ENCODE measurements at places on chromosomes 3 and 15.
A peak's percentile ranks its signal among the peaks of the same experiment; 100 is the strongest.

DNA sequence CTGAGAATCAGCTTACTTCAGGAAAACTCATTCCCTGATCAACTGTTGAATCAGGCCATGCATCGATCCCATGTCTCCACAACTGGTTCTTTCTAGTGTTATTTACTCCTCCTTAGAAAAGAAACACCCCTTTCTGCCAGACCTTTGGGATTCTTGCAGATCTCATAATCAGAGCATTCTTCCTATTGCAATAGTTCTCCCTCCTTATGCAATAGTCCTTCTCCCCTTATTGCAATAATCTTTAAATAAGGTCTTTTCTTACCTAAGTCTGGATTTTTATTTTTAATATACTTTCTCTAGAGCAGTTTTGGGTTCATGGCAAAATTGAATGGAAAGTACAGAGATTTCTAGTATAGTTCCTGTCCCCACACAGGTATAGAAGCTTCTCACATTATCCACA, 141.9 kb upstream of the SGO1 start:
- no peak for DNase-seq

DNA sequence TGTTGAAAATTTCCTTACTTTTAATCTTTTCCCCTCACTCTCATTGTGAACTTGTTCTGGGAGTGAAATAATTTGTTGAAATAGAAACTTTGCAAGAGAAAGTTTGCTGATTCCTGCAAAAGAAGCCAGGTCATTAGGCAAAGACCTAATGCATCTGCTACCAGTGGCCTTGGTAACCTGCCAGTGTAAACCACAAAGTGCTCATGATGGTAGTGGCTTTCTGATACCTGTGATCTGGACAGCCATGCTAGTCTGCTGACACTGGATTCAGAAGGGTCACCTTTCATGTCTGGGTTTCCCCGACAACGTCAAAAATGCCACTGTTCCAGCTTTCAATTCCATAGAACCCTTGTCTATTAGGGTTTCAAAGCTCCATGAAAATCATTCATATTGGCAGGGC, 123.7 kb upstream of the MCTP2 start:
- no peak for DNase-seq

- DNase-seq, result no peak
These were observed 7.7 kb downstream of the OGG1 start for GRCh38 chr3:9757427-9757826.

DNA sequence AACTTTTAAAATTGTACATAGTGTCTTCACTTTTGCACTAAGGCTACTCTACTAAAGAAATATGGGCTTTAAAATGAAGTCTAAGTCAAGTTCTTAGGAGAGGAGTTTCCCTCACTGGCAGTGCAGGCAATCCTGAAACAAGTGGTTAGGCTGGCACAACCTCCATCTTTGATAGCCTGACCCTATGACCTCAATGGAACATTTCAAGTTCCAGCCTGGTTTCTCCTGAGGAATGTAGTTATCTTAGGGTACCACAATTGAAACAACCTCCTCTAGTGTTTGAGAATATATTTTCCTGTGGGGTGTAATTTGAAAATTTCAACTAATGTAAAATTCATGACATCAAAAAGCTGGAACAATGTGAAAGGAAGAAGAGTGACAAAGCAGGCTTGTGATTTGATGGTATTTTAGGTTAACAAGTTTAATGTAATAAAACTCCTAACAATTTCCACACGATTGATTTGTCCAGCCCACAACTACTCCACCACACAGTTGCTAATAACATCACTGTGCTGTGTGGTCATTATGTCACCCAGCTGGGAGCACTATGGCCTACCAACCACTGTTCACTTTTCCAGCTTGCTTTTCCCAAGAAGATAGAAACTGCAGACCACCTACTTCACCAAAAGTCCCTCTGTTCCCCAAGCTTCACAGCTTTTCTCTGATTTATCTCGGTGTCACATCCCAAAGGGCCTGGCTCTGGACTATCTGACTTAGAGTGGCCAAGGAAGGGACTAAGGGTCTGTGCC, 1.8 kb downstream of the WWTR1 start:
- DNase-seq, result no peak

DNA sequence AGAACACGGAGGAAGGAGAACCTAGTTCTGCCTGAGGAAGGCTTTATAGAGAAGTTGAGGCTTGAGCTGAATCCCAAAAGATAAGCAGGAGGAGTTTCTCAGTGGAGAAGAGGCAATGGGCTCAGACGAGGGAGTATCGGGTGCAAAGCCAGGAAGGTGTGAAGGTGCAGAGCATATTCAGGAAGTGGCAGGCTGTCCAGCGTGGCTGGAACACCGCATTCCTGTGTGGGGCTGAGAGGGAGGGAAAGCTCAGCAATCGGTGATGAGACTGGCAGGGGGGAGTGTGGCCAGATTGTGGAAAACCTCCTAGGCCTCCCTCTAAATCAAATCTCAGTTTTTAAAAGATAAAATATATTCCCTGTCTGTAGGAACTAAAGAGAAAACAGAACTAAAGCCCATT, 63.0 kb downstream of the ARHGAP31 start:
- no peak for DNase-seq

DNA sequence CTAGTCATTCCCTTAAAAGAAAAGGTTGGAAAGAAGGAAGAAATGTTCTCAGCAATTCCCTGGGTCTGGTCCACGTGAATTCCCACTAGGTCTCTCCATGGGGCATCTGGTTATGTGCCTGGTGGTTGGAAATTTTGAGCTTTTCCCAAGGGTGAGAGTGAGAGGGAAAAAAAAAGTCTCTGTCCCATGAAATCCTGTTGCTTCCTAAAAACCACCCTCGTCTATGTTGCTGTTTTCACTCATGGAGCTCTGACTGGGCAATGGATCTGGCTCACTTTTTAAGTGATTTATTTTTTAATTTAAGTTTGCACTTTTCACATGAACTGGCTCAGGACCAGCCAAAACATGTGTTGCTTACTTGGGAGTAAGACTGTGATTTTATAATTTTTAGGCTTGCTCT, 190.1 kb downstream of the CHST2 start:
- no peak for DNase-seq

DNA sequence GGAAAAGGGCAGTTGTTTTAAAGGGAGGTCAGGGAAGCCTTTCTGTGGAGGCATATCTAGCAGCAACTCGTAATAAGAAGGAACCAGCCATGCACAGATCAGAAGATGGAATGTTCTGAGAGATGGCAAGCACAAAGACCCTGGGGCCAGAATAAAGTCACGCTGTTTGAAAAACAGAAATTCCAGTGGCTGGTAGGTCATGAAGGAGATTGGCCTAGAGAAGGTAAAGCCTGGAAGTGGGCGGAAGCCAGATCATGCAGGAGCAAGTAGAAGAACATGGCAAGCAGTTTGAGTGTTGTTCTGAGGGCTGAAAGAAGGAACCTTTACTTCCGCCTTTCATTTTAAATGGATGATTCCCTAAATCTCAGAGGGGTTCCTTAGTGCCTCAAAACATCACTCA, 208.1 kb upstream of the PPP2R3A start:
- no peak for DNase-seq

GRCh38 chr15:75195122-75195765, 6.4 kb upstream of the C15orf39 start:
- no peak for DNase-seq

DNA sequence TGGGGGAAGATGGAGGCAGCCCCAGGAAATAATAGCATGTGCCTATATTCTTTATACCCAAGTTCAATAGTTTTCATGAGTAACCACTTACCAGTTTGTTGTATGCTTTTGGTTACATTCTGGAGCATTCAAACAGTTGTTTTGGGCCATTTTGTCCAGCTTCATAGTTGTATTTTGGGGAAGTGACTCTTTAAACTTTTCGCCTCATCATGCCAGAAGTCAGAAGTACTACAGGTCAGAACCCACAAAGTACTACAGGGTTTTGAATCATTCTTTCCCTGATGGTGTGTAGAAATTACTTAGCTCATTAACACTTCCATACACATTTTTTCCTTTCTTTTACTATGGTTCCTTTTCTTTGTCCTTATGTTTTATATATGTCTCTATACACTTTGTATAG, 210.6 kb downstream of the ARPP21 start:
- DNase-seq, result no peak

DNA sequence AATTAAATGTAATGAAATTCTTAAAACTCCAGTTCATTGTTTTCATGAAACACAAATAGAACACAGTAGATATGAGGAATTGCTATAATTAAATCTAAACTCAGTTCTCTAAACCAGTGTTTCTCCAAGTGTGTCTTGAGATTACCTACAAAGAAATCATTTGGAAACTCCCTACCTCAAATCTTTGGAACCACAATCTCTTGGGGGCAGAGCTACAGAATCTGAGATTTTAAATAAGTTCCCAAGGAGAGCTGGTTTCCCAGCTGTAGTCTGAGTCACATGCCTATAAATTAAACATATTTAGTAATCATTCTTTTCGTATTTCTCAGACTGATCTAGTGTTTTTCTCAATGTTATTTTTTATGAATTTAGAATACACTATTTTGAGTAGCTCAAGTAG, 17.0 kb upstream of the ACTC1 start:
- DNase-seq, result no peak

- no peak for DNase-seq
These were observed 28.6 kb upstream of the ATP13A5 start for GRCh38 chr3:193407112-193407511.

- no peak for DNase-seq
These were observed 3.7 kb downstream of the C3orf18 start for GRCh38 chr3:50563867-50564266.

- DNase-seq, result no peak
These were observed 11.9 kb downstream of the RBPMS2 start for GRCh38 chr15:64763462-64763861.

GRCh38 chr3:124131580-124131979, 139.7 kb upstream of the ROPN1 start:
- DNase-seq, result no peak

DNA sequence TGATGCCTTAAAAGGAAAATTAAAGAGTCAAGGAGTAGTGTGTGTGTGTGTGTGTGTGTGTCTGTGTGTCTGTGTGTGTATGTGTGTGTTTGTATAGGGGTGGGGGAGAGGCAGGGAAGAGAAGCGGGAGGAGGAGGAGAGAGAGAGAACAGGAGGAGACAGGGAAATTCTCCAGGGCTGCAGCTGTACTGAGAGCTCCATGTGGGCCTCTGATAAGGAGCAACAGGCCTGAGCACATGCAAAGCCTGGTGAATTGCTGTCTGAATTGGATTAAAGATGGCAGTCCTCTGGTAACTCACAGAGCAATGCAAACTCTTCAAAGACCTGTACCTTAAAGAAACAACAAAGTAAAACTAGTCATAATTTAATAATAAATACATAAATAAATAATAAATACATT, 70.6 kb downstream of the SEMA6D start:
- no peak for DNase-seq

DNA sequence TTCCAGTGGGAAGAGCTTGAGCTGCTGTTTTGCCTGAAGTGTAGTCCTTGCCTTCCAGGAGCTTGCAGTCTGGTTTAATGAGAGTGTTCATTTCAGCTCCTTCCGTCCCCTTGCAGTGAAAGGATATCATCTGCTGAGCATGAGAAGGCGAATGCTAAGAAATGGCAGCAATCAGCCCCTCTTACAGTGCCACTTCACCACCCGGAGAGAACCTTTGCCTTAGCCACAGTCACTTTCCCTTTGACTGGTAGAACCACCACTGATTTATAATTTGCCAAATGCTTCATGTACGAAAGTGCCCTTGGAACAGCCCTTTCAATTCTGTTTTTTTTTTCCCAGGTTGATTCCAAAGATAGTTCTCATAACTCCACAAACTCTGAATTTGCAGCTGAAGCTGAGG, 11.5 kb downstream of the TATDN2 start:
- no peak for DNase-seq

DNA sequence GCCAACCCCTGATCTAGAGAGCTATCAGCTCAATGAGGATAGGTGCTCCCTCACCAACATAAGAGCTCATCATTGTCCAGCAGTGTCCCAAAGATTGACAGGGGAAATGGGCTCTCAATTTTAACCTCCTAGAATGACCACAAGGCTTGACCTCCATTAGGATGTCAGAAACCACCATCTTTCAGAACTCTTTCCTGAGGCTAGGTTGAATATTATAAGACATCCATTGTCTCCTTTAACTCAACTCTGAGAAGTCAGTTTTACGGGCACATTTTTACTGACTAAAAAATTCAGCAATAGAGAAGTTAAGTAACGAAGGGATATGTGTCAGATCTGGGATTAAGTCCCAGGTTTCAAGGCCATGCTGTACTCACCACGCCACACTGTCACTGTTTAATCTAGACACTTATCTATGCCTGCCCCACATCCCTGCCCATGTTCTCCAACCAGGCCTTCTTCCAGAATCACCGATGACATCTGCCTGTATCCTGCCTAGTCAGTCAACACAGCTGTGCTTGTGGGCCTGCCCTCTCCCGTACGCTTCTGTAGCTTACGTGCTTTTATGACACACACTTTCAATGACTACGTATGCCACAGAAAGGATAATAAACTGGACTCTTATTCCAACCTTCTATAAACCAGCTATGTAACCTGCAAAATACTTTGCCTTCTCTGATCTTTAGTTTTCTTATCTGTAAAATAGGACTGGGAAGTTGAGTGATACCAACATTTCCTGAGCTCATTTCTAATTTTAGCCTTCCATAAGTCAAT, 17.1 kb upstream of the MUC13 start:
- DNase-seq, result no peak

DNA sequence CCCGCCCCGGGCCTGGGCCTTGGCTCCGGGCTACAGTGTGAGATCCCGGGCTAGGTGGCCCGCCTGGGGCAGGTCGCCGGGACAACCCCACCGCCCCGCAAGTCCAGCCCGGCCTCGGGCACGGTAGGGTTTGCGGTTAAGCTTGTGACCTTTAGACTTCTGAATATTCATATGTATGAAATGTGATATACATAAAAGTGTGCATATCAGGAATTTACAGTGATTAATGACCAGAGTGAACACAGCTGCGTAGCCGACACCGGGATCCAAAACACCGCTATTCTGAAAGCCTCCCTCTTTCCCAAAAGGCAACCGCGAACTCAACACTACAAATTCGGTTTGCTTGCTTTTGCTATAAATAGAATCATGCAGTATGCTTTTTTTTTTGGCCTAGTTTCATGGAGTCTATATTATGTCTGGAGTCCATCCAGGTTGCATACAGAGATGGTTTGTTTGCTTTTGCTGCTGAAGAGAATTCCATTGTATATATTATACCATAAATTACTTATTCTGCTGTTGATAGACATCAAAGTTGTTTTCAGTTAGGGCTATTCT, 636 bp upstream of the SNRPA1 start:
- DNase-seq, result no peak

GRCh38 chr15:99343881-99344551, 92.7 kb downstream of the LRRC28 start:
- DNase-seq, result peak; percentile 43

Measured in activated CD4-positive, alpha-beta T cell treated with anti-CD3 and anti-CD28 coated beads for 4 hours (primary cell).